Activated T-helper 2 cell treated with anti-CD3 and anti-CD28 coated beads, Interferon-gamma antibody, Interleukin-2, Interleukin-4, amounts not matched to agents 10 μg/mL and 5 μg/mL and 100 μg/mL, durations not matched to agents 14 hours and 24 hours and 36 hours (primary cell): ENCODE measurements at places on chromosomes 3 and 15. TPM values are rescaled to one million over a fixed set of nuclear protein-coding genes. Genes with fewer than 3 reads are reported as not detected.

ASB14 gene
- not detected in 2 replicates for total RNA-seq

DNA sequence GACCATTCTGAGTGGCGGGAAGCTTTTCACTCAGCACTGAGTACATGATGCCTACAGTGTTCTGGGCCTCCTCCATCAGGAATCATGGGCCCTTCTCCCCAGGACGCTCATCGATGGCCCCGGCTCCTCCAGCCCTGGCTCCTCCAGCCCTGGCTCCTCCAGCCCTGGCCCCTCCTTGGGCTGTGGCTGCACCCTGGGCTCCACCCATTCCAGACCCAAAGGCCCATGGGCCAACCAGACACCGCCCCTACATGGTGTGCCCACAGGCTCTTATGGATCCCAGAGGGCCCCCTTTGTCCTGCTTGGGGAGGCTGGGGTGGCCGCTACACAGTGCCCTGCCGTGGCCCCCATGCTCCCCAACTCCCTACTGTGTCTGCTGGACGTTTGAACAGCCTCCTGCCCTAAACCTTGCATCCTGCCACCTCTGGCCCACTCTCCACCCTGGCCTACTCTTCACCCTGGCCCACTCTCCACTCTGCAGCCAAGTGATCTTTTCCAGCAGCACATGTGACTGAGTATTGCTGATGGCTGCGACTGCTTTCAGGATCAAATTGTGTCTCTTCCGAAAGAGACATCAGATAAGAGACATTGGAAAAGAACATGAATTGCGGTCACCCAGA, 57.9 kb downstream of the APBA2 start:
- H3K27me3 ChIP-seq: peaks cover 2% of the 10 kb centered on the region
- no peak overlapping the region for H3K27ac ChIP-seq
- peaks cover 5% of the 10 kb centered on the region for H3K36me3 ChIP-seq
- no peak for DNase-seq
- no peak overlapping the region for H3K4me3 ChIP-seq
- H3K4me1 ChIP-seq: peaks cover 38% of the 10 kb centered on the region

DNA sequence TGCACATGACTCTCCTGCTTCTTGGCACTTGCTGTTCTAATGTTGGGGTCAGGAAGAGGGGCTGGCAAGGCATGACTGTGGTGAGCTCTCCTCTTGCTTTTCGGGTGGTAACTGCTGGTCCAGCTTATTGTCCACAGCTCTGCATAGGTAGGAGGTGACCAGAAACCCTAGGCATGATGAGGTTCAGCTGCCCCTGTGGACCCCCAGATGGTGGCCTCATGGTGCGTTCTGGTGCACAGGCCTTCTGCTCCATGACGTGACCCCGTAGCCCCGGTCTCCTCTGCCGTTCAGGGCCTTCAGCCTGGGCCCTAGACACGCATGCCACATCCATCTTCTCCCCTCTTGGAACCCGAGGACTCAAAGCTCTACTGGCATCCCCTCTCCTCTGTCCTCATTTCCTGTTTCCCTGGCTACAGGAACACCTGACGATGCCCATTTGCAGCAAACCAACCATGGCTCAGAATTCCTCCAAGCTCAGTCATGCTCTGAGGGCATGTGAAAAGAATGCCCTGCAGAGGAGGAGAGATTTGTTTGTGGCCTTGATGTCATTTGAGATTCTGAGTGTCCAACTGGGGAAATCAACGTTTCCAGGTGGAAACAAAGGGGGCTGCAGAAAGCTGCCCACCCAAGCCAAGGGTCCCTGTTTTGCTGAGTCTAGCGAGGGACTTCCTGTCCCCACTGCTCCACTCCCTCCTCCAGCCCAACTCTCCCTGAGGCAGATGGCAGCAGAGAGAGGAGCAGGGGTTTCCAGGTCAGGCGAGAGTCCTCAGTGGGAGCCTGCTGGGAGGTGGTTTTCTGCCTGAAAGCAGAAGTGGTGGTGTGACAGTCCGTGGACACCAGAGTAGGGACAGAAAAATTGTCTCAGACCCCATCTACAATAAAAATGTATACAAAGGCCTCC, 198.7 kb upstream of the LYSMD4 start:
- no peak for DNase-seq
- no peak overlapping the region for H3K27ac ChIP-seq
- H3K27me3 ChIP-seq: peaks cover 20% of the 10 kb centered on the region
- H3K4me3 ChIP-seq: no peak overlapping the region

GRCh38 chr3:165643425-165643824, 193.8 kb downstream of the BCHE start:
- DNase-seq: no peak
- no peak overlapping the region for H3K4me3 ChIP-seq
- no peak overlapping the region for H3K27ac ChIP-seq
- H3K36me3 ChIP-seq: no peaks in the 10 kb centered on the region
- H3K27me3 ChIP-seq: no peaks in the 10 kb centered on the region

PLA2G4B gene
- 8.0 and 10.5 TPM in 2 replicates for total RNA-seq

- H3K27me3 ChIP-seq: no peaks in the 10 kb centered on the region
- peaks cover 4% of the 10 kb centered on the region for H3K36me3 ChIP-seq
- DNase-seq: no peak
- no peak overlapping the region for H3K4me3 ChIP-seq
Measured at GRCh38 chr3:47479826-47480160, 4.1 kb upstream of the SCAP start.

DNA sequence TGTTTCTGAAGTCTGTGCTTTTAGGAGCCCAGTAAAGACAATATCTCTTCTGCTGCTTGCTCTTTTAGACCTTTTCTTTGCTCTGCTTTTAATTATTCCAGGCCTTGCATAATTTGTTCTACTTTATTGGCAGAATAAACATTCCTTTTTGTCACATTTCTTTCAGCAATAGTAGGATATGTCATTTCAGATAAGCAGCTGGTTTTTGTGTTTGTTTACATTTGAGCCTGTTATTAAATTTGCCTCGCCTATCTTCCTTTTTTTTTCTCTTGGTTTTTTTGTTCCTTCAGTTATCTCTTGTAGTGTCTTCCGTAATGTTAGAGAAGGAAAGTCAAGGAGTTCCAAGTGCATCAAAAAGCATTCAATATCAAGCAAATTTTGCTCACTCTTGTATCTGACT, 16.4 kb downstream of the ZNF654 start:
- DNase-seq: no peak
- no peak overlapping the region for H3K27ac ChIP-seq
- H3K27me3 ChIP-seq: no peaks in the 10 kb centered on the region
- H3K4me3 ChIP-seq: no peak overlapping the region
- peaks cover 39% of the 10 kb centered on the region for H3K36me3 ChIP-seq
- peaks cover 25% of the 10 kb centered on the region for H3K4me1 ChIP-seq

DNA sequence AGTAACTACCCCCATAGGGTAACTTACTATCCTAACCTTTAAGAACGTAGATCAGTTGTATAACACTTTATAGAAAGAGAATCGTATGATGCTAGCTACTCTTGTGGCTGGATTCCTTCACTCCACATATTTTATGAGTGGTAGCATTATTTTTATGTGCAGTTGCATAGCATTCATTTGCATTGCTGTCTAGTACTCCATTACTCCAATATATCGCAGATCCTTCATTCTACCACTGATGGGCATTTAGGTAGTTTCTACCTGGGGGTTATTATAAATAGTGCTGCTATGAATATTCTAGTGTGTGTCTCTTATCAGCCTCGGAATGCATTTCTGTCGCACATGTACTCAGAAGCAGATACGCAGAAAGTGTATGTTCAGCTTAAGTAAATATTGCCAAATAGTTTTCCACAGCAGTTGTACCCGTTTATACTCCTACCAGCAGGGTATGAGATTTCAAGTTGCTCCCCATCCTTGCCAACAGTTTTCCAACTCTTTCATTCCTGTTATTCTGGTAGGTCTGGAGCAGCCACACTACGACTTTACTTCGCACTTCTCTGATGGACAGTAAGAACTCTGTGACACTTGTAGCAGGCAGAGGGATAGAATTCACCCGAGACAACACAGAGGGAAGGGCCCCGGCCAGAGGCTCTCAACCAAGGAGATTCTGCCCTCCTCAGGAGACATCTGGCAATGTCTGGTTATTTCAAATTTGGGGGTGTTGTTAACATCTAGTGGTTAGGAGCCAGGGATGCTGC, 9.8 kb upstream of the VGLL4 start:
- peaks cover 9% of the 10 kb centered on the region for H3K4me1 ChIP-seq
- no peak for DNase-seq
- no peak overlapping the region for H3K27ac ChIP-seq
- no peaks in the 10 kb centered on the region for H3K27me3 ChIP-seq
- H3K36me3 ChIP-seq: no peaks in the 10 kb centered on the region
- no peak overlapping the region for H3K4me3 ChIP-seq

DNA sequence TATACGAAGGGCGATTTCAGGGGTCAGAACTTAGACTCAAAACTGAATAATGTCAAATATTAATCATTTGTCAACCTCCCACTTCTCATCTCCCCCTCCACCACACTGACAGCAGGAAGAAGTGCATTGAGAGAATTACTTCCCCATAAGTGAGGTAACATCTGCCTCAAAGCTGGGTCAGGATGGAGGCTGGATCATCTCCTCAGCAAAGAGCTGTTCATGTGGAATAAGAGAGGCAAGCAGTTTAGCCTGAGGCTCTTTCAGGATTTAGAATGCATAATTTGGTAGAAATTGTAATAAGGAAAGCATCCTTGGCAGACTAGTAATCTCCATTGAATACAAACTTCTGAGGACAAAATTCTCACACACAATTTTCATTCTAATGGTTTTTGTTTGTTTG, 512.1 kb downstream of the ROBO1 start:
- H3K27ac ChIP-seq: no peak overlapping the region
- no peaks in the 10 kb centered on the region for H3K4me1 ChIP-seq
- H3K4me3 ChIP-seq: no peak overlapping the region
- no peak for DNase-seq
- H3K36me3 ChIP-seq: no peaks in the 10 kb centered on the region
